ENCODE measurements at places on chromosomes 6 and 20. TPM values are rescaled to one million over a fixed set of nuclear protein-coding genes. Genes with fewer than 3 reads are reported as not detected.
A peak's percentile ranks its signal among the peaks of the same experiment; 100 is the strongest.

GRCh38 chr6:145756170-145756662 is 20.9 kb upstream of the EPM2A start:
- no peaks in the 10 kb centered on the region for H3K4me1 ChIP-seq
- H3K36me3 ChIP-seq, result no peaks in the 10 kb centered on the region
- no peak overlapping the region for H3K27ac ChIP-seq
- H3K27me3 ChIP-seq, result no peaks in the 10 kb centered on the region

Gene TP53TG5
- not detected for total RNA-seq

Gene ACSS1
- total RNA-seq, result 32.2 TPM

Gene PIGT
- total RNA-seq, result 108 TPM

DNA sequence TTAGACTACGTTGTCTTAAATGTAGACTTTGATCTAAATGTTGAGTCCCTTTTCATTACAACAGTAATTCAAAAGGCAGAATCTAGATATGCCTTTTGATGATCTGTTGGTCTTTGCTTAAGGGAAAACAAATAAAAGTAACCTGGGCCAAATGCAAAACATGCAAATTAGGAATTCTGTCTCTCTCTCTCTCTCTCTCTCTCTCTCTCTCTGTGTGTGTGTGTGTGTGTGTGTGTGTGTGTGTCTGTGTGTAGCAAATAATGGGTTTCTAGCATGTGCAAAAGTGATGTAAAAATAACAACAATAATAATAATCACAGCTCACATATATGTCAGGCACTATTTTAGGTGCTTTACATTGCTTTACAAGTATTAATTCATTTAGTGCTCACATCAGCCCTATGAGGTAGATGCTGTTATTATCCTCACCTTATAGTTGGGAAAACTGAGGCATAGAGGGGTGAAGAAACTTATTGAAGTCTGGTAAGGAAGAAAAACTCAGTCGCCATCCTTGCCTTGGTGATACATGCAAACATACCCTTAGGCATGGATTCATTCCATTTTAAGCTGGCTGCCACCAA is 160.3 kb upstream of the ZNF217 start:
- no peak overlapping the region for H3K4me3 ChIP-seq
- no peaks in the 10 kb centered on the region for H3K36me3 ChIP-seq
- H3K27ac ChIP-seq, result peak overlapping the region; percentile 98
- DNase-seq, result no peak

Gene PSORS1C1
- 2.9 TPM for total RNA-seq

GRCh38 chr6:86122086-86122485 is 479.4 kb upstream of the SYNCRIP start:
- no peak overlapping the region for H3K27ac ChIP-seq
- DNase-seq, result no peak
- no peaks in the 10 kb centered on the region for H3K4me1 ChIP-seq

GRCh38 chr20:54028276-54029011 is 42.0 kb downstream of the BCAS1 start:
- no peak overlapping the region for H3K4me3 ChIP-seq
- no peak for DNase-seq
- no peaks in the 10 kb centered on the region for H3K36me3 ChIP-seq

Gene SALL4
- total RNA-seq, result 1.6 TPM

GRCh38 chr20:14441201-14441600 is 103.8 kb upstream of the FLRT3 start:
- no peaks in the 10 kb centered on the region for H3K4me1 ChIP-seq
- H3K27ac ChIP-seq, result no peak overlapping the region
- H3K4me3 ChIP-seq, result no peak overlapping the region
- no peaks in the 10 kb centered on the region for H3K27me3 ChIP-seq

Gene SERINC1
- total RNA-seq, result 131 TPM

GRCh38 chr6:43075670-43076463 is at the start of gene PTK7:
Gene PTK7, plus strand, starts transcription at chr6:43076314. Its CDS starts 175 bp downstream, at chr6:43076489.
- peak within 1 kb of the TSS; percentile 91 for H3K4me3 ChIP-seq
- DNase-seq, result no peak
- peak within 1 kb of the TSS; percentile 91 for H3K27ac ChIP-seq
- H3K27me3 ChIP-seq, result no peaks in the 10 kb centered on the region

Gene DSP
- 20.1 TPM for total RNA-seq

GRCh38 chr6:90083891-90084290 is 189.6 kb downstream of the GJA10 start:
- DNase-seq, result no peak
- H3K4me3 ChIP-seq, result no peak overlapping the region
- no peaks in the 10 kb centered on the region for H3K4me1 ChIP-seq
- no peak overlapping the region for H3K27ac ChIP-seq

- no peak overlapping the region for H3K27ac ChIP-seq
- no peaks in the 10 kb centered on the region for H3K27me3 ChIP-seq
- no peak for DNase-seq
- no peaks in the 10 kb centered on the region for H3K36me3 ChIP-seq
- no peak overlapping the region for H3K4me3 ChIP-seq
Observed at GRCh38 chr20:20505554-20505953, 137.7 kb downstream of the INSM1 start.

DNA sequence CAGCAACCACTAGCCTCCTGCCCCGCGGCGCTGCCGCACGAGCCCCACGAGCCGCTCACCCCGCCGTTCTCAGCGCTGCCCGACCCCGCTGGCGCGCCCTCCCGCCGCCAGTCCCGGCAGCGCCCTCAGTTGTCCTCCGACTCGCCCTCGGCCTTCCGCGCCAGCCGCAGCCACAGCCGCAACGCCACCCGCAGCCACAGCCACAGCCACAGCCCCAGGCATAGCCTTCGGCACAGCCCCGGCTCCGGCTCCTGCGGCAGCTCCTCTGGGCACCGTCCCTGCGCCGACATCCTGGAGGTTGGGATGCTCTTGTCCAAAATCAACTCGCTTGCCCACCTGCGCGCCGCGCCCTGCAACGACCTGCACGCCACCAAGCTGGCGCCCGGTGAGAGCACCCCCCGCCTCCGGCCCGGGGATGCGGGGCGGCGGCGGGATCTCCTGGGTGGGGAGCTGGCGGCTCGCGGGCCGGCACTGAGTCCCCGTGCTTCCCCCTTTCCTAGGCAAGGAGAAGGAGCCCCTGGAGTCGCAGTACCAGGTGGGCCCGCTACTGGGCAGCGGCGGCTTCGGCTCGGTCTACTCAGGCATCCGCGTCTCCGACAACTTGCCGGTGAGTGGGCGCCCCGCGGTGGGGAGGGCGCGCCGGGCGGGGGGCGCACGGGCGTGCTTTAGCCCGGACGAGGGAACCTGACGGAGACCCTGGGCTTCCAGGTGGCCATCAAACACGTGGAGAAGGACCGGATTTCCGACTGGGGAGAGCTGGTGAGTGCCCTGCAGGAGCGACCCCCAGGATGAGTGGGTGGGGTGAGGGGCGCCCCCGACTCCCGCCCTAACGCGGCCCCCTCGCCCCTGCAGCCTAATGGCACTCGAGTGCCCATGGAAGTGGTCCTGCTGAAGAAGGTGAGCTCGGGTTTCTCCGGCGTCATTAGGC is 585 bp downstream of the PIM1 start:
- peaks cover 31% of the 10 kb centered on the region for H3K4me1 ChIP-seq
- DNase-seq, result no peak
- H3K27ac ChIP-seq, result peak overlapping the region; percentile 96
- peak overlapping the region; percentile 80 for H3K4me3 ChIP-seq
- H3K36me3 ChIP-seq, result peaks cover 12% of the 10 kb centered on the region

Gene ECI2
- 34.5 TPM for total RNA-seq

- H3K4me1 ChIP-seq, result 0 out of 2 replicates have a peak, but pooled peaks cover 2% of the 10 kb centered on the region
- H3K4me3 ChIP-seq, result no peak overlapping the region
- H3K27me3 ChIP-seq, result no peaks in the 10 kb centered on the region
- H3K36me3 ChIP-seq, result no peaks in the 10 kb centered on the region
- no peak overlapping the region for H3K27ac ChIP-seq
- DNase-seq, result no peak
Observed at GRCh38 chr6:43845646-43846045, 75.6 kb downstream of the VEGFA start.

Gene GGTLC1
- 0.18 TPM for total RNA-seq

- H3K27me3 ChIP-seq, result no peaks in the 10 kb centered on the region
- no peaks in the 10 kb centered on the region for H3K36me3 ChIP-seq
- no peak overlapping the region for H3K4me3 ChIP-seq
- no peak for DNase-seq
- H3K4me1 ChIP-seq, result no peaks in the 10 kb centered on the region
Observed at GRCh38 chr6:22738194-22738593, 168.8 kb downstream of the HDGFL1 start.

Gene VSX1
- 0.21 TPM for total RNA-seq

DNA sequence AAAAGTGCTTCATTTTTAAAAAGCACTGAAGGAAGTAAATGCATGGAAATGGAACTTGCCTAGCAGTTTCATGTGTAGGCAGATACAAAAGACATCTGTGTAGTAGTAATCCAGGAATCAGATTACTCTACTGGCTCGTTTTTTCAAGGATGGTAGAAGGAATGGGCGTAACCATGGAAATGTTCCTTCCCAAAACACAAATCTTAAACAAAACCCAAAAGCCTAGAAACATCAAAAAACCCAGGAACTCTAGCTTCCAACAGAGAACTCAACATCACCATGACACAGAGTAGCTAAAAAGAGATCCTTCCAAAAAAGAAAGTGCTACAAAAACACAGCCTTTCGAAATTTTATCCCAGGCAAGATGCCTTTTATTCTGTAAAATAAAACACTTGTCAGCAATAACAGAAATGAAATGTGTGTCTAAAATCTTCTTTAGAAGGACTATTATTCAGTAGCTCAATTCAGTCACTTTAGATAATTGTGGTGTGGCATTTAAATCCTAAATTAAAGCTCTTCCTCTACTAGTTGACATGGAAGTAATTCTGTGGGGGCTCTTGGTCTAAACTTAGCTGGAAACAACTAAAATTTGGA is 81.7 kb downstream of the FAM217A start:
- H3K4me3 ChIP-seq, result no peak overlapping the region
- no peaks in the 10 kb centered on the region for H3K27me3 ChIP-seq
- no peaks in the 10 kb centered on the region for H3K36me3 ChIP-seq
- no peak for DNase-seq
- H3K4me1 ChIP-seq, result no peaks in the 10 kb centered on the region

Gene CLPSL2
- total RNA-seq, result 0.57 TPM

GRCh38 chr20:50628853-50629669 is 62.3 kb downstream of the RIPOR3 start:
- no peak overlapping the region for H3K4me3 ChIP-seq
- H3K27ac ChIP-seq, result peak overlapping the region; percentile 95

GRCh38 chr6:148716811-148717210 is 30.0 kb upstream of the UST start:
- no peak for DNase-seq
- H3K36me3 ChIP-seq, result no peaks in the 10 kb centered on the region
- H3K4me1 ChIP-seq, result no peaks in the 10 kb centered on the region
- no peak overlapping the region for H3K4me3 ChIP-seq
- no peak overlapping the region for H3K27ac ChIP-seq

Gene ARFGEF3
- total RNA-seq, result 1.5 TPM

- no peaks in the 10 kb centered on the region for H3K36me3 ChIP-seq
- H3K27ac ChIP-seq, result peak overlapping the region; percentile 37
- no peak overlapping the region for H3K4me3 ChIP-seq
- DNase-seq, result no peak
Observed at GRCh38 chr6:110681543-110682459, 133.5 kb downstream of the CDK19 start.

- DNase-seq, result no peak
- no peaks in the 10 kb centered on the region for H3K4me1 ChIP-seq
- no peak overlapping the region for H3K4me3 ChIP-seq
- H3K36me3 ChIP-seq, result no peaks in the 10 kb centered on the region
Observed at GRCh38 chr6:159261995-159262394, 92.8 kb downstream of the FNDC1 start.

Gene CRISP3
- total RNA-seq, result not detected

DNA sequence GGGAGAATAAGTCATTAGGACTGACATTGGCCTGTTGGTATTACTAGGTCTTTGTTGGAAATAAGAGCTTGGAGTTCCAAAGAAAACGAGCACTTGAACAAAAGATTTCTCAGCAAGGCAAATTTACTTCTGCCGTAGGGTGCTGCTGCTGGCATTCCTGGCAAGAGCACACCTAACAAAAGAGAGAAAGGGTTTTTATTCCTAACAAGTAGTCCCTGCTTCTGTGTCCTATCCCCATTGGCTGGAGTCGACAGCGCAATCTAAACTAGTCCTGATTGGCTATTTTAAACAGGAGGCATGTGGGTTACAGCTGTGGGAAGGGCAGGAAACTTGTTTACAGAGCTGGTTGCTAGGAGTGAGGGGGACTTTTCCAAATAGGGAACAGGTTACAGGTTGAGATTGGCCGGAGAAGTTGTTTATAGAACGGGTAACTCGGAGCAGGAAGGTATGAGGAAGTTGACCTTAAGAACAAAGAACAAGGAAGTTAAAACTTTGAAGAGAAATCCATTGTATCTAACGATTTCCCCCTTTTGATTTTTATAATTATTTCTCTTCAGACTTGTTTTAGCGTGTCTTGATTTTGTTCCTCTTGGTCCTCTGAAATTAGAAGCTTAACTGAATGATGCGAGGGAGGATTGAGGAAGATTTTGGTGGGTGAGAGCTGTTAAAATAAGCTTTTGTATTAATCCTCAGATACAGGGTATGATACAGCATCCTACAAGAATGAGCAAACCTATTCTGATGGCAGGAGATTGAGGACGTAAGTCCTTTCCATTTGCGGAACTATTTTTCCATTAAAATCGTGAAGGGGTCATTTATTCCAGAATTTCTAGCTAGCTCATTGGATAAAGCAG is 3.4 kb upstream of the ZNFX1 start:
- no peak for DNase-seq
- H3K4me3 ChIP-seq, result peak overlapping the region; percentile 93
- no peaks in the 10 kb centered on the region for H3K27me3 ChIP-seq
- H3K36me3 ChIP-seq, result peaks cover 68% of the 10 kb centered on the region
- peak overlapping the region; percentile 98 for H3K27ac ChIP-seq
- peaks cover 43% of the 10 kb centered on the region for H3K4me1 ChIP-seq

- no peak for DNase-seq
- no peak overlapping the region for H3K4me3 ChIP-seq
- H3K4me1 ChIP-seq, result peaks cover 16% of the 10 kb centered on the region
- H3K27ac ChIP-seq, result peak overlapping the region; percentile 57
Observed at GRCh38 chr6:43923376-43924221, 153.6 kb downstream of the VEGFA start.

GRCh38 chr20:10672624-10673127 is 1.1 kb downstream of the JAG1 start:
- no peaks in the 10 kb centered on the region for H3K27me3 ChIP-seq
- peak overlapping the region; percentile 90 for H3K4me3 ChIP-seq
- peak overlapping the region; percentile 82 for H3K27ac ChIP-seq
- H3K4me1 ChIP-seq, result peaks cover 19% of the 10 kb centered on the region
- DNase-seq, result no peak

DNA sequence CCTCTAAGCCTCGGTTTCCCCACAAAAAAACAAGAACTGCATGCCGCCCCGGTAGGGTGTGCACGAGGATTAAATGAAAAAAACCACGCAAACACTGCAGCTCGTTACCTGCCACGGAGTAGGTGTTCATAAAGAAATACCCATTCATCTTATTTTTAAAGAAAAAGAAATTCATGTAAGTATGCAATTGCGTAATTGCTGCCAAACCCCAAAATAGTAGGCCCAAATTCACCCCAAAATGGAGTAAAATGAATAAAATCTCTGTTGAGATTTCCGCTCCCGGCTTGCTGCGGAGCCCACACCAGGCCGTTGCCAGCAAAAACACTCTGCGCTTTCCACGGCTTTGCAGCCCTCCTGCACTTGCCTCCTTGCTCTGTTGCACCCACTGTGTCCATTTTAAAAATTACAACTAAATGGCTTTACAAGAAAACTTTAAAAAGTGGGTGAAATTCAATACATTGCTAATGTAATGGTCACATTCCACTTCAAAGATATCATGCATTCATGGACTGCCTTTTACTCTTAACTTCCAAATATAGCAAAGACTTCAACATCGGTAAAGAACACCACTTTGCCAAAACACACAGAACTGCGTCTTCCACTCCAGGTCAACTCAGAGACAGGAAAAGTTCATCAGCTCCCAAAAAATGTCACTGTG is 125.0 kb downstream of the ZMYND8 start:
- H3K27me3 ChIP-seq, result no peaks in the 10 kb centered on the region
- peaks cover 9% of the 10 kb centered on the region for H3K36me3 ChIP-seq
- H3K4me1 ChIP-seq, result no peaks in the 10 kb centered on the region
- H3K27ac ChIP-seq, result no peak overlapping the region

Gene PDE7B
- 0.03 TPM for total RNA-seq

All from Panc1 (cell line).